ENCODE measurements at places on chromosomes 2 and 18.

DNA sequence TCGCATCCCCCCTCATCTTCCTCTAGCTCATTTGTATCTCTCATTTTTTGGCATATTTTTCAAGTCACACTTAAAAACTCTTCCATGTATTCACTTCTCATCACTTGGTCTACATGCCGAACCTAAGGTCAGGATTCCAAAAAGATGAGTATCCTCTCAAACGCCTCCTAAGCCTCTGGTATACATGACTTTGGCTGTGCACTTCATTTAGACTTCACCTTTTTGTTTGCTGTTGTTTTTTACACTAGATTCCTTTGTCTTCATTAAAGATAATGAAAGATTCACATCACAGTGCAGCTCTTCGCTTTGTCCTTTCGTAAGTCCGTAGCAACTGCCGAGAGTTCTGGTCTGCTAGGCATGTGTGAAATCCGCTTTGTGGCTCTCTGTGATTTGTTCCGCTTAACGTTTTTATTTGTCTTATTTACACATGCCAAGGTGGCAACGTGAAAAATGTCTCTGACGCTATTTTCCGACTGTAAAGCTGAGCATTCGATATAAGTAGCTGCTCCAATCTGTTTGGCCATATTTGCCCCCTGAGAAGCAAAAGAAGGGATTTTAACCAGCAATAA, 17.7 kb downstream of the RND3 start:
- no peak for DNase-seq

GRCh38 chr2:239358062-239358754, 42.6 kb downstream of the HDAC4 start:
- DNase-seq: no peak

DNA sequence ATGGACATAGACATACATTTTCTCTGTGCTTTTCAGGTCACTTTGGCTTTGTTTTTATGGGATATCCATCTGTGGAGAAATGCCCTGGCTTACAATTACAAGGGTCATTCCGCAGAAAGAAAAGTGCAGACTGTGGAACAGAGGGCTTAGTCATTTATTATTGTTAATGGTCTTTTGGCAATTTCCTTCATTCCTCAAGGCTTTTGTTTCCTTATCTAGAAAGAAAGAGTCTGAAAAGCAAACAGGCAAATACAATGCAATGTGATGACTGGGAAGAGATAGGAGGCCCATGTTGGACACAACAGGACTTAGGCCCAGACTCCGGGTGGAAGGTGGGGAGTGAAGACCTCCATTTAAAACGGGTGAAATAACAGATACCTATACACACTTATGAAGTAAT, 129.5 kb upstream of the CAVIN2 start:
- DNase-seq: no peak

GRCh38 chr2:14424478-14425390, 207.8 kb upstream of the LRATD1 start:
- DNase-seq: no peak

- no peak for DNase-seq
These were observed 8.2 kb downstream of the ROCK2 start for GRCh38 chr2:11336189-11336588.

Data from HTR-8/SVneo (cell line).